GM04503 (cell line): ENCODE measurements at places on chromosomes 2 and 18.

DNA sequence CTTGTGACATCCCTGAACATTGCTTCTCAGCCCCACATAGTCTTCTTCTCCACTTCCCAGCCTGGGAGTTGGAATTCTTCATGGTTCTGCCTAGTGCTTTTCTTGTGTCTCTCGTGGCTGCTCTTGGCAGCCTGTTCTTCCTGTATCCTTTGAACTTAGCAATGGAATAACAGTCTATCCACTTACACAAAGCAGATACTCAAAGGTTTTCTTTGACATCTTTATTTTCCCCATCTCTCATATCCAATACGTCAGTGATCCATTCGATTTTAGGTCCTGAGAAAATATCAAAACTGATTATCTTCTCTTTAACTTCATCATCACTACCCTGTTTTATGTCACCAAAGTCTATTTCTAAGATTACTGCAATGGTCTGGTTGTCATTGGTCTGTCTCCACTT is 1091.2 kb upstream of the PIK3C3 start:
- DNase-seq: no peak

DNA sequence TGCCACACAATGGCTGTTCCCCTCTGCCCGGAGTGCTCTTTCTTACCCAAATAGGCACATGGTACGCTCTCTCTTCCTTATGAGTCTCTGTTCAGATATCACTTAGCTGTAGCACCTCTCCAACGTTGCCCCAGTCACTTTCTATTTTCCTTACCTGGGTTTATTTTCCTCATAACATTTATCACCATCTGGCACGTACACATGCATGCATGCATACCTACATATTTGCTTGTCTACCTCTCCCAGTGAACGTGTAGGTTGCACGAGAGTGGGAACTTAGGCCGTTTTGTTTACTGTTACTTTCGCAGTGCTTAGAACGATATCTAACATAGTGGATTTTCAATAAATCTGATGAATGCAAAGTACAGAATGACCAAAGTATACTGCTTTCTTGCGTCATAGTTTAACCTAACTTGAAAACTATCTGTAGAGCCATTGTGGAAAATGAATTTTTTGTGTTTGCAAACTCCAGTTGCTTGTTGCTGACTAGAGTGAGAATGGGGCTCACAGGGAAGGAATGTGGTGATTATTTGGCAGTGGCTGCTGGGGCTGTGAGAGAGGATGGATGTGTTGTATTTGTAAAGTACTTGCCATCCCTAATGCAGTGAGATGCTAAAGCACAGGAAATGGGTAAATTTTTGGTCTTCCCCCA is 47.1 kb downstream of the ACSL3 start:
- peak; percentile 46 for DNase-seq

DNA sequence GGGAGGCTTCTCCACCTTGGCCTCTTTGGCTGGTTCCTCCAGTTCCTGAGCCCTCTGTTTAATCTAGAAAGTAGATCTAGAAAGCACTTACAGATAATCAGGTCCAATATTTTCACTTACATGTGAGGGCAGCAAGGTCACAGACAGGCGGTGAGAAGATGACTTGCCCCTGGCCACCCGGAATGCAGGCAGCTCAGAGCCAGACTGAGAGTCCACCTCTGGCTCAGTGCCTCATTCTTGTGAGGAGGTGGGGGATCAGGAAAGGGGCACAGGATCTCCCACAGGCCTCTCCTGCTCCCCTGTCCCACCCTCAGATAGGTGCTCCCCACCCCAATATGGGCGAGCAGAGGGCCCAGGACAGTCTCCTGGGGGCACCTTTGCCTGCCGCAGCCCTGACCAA is 5.8 kb downstream of the WNT6 start:
- DNase-seq: no peak

DNA sequence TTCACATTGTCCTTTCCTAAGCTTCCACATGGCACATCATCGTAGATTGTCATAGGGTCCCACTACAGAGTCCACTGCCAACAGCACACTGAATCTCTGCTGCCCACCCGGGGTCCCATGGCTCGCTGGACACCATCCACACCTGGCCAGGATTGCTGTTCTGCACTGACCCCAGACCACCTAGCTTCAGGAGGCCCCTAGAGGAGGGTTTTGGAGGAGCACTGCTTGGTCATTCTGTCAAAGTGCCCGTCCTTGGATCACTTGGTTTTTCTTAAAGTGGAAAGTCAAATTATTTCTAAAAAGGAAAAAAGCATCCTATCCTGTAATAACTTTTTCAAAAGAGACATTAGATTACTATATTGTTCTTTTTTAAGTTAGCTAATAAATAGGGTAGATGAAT is 59.0 kb downstream of the CHRNA1 start:
- no peak for DNase-seq

- DNase-seq: no peak
Observed at GRCh38 chr18:79006106-79006795, 26.6 kb downstream of the SALL3 start.

DNA sequence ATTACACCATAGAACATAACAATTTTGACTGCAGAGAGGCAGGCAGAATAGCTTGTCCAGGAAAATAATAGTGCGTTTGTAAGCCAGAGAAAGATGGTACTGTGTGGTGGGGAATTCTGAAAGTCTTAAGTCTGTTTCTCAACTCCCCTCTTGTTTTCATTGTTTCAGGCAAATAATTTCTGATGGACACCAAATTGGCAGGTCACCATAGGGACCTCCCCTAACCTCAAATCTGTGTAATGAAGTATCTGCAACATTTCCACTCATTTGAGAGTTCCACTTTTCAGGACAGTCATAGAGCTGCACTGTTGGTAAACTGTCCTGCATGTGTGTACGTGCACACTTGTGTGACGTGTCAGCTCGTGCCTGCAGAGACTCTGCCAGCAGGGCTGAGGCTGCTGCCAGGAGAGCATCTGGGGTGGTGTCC is 195.6 kb downstream of the AGAP1 start:
- no peak for DNase-seq

DNA sequence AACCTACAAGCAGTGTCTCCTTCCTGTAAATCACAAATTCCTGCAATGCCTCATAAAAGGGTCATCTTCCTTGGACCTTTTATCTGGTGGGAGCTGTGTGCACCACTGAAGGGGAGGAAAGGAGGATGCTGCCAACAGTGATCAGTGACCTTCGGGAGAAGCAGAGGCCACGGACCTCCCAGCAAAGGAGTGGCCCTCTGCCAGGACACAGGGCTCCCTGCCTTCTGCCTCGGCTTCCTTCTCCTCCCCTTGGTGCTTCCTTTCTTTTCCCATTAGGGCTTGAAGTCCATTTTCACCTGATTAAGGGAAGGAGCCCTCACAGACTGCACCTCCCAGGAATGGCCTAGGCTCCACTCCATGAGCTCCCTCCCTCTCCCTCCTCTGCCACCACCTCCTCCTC is 85.3 kb upstream of the ITGA6 start:
- no peak for DNase-seq

GRCh38 chr2:41998186-41999127 is 49.4 kb upstream of the PKDCC start:
- DNase-seq: no peak

- no peak for DNase-seq
Observed at GRCh38 chr18:39842366-39842914, 2112.6 kb upstream of the PIK3C3 start.

- DNase-seq: no peak
Observed at GRCh38 chr2:11562476-11562875, 28.6 kb downstream of the GREB1 start.

DNA sequence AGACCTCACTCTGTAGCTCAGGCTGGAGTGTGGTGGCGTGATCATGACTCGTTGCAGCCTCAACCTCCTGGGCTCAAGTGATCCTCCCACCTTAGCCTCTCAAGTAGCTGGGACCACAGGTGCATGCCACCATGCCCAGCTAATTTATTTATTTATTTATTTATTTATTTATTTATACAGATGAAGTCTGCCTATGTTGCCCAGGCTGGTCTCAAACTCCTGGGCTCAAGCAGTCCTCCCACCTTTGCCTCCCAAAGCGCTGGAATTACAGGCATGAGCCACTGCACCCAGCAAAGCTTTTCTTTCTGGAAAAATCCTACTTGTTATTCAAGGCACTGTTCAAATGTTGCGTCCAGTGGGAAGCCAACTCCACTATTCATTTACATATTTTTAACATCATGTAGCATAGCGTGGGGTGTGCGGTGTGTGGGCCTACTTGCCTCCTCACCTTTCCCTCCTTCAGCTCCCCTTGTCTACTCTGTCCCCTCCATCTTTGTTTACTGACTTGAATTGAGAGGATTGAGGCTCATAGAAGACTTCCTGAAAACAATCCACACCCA is 6.8 kb upstream of the RHOB start:
- no peak for DNase-seq

DNA sequence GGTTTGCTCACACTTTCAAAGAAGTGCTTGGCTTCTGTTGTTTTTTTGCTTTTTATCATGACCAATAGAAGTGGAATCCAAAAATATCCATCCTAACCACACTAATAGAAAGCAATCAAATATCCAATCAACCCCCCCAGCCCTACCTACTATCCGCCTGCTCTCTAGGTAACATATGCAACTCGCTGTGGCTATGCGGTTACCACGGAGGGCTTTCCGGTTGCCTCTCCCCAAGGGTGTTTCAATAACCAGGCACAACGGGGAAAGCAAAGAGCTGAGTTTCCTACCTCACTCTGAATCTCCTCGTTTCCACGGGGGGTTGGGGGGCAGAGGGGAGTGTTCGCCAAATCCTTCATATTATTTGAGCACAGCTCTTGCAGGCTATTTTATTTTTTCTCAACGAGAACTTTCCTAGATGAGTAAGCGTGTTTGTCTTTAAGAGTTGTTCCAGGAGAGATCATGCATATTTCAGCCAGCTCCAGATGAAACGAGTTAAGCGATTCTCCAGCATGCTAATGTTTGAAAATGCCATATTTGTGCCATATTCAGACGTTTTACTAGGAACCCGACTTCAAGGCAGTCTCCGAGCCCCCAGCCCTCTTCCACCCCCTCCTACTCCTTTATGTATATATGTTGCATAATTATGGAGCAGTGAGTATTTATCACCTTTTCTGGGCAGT is 30.3 kb downstream of the PAX3 start:
- no peak for DNase-seq

DNA sequence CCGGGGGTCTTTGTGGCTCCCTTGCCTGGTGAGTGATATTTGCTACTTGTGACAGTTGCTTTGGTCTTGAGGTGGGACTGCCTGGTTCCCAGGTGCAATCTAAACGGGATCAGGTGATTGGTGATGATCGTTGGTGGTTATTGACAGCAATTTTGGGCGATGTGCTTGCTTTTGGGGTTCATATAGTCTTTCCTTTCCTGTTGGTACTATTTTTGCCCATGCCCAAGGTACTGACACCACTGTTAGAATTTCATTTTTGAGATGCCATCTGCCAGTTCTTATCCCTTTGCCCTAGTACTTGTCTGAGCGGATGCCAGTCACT is 573 bp downstream of the WDR7 start:
- DNase-seq: no peak

DNA sequence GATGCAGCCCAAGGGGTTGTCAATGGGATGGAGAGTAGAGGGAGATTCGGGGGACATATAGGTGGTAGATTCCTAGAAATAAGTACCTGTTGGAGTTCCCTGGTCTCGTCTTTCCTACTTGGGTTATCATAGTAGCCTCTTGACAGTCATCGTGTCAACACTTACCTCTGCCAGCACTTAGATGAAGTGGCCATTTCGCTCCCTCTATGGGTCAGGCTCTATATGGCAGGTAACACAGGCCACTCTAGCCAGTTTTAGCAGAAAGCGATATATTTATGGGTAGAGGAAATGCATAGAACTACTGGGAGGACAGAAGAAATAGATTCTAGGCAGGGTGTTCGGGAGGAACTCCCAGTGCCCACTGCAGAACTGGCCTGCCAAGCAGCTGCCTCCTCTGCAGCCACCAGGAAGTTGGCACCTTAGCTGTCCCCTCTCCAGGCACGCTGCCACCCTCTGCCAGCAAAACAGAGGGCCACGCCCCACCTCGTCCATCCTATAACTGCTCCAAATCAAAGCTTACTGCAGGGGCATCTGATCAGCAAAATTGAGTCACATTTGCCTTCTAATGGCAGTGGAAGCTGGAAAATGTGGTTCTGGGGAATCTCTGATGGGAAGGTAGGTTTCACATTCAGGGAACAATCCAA is 181.3 kb downstream of the INSIG2 start:
- no peak for DNase-seq

DNA sequence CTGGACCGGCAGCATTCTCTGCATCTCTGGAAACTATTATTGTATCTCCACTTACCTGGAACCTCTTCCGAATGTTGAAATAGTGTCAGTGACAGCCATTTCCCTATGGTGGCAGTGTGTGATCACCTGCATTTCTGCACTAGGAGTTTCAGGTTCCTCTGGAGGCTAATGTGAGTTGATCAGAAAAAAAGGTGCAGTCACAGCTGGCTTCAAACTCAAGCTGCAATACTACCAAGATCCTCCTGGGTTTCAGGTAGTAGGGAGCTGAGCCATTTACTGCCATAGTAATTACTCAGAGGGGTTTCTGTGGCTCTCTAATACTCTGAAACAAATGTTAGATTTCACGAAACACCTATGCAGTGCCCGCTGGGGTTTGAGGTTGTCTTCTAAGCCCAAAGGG is 183.5 kb upstream of the OSR1 start:
- no peak for DNase-seq

- no peak for DNase-seq
Observed at GRCh38 chr18:34258176-34258575, 33.5 kb upstream of the NOL4 start.

- no peak for DNase-seq
Observed at GRCh38 chr2:65955259-65955658, 479.7 kb upstream of the MEIS1 start.

- DNase-seq: no peak
Observed at GRCh38 chr2:7878786-7879482, 802.9 kb upstream of the ID2 start.

DNA sequence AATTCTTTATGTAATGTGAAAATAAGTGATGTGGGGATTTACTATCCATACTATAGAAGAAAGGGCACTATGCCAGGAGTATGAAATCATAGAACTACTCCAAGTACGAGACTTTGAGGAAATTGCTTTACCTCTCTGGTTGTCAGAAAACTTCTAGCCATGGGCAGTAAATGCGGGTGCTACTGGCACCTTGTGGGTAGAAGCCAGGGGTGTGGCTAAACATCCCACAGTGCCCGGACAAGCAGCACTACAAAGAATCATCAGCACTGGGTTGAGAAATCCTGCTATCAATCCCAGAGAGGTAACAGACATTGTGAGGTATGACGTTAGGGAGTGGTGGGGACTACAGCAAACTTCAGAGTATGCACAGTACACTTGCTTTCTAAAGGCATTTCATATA is 453.5 kb upstream of the TNP1 start:
- DNase-seq: no peak

- no peak for DNase-seq
Observed at GRCh38 chr2:62413116-62413663, 92.8 kb downstream of the TMEM17 start.

DNA sequence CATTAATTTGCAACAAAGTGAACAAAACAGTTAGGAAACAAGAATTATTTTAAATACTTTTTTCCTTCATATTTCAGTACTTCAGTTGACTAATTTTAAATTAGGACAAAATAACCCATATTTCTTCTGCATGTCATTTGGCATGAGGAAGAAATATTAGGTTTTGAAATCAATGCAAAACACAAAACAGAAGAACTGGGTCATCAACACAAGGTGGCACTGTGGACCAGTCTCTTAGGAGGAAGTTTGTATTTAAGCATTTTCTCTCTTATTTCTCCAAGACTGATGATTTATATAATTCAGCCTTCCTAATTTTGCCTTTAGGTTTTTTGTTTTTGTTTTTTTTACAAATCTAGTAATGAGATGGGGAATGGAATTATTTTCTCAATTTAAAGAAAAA is 352.8 kb upstream of the KCNH7 start:
- no peak for DNase-seq

- DNase-seq: no peak
Observed at GRCh38 chr2:74327199-74327598, 16.0 kb downstream of the SLC4A5 start.
